Peyer's patch (tissue), 4 donors: ENCODE measurements at places on chromosomes 3 and 15. TPM values are rescaled to one million over a fixed set of nuclear protein-coding genes. Genes with fewer than 3 reads are reported as not detected.
A peak's percentile ranks its signal among the peaks of the same experiment; 100 is the strongest.

The TRH gene
- total RNA-seq: not detected

DNA sequence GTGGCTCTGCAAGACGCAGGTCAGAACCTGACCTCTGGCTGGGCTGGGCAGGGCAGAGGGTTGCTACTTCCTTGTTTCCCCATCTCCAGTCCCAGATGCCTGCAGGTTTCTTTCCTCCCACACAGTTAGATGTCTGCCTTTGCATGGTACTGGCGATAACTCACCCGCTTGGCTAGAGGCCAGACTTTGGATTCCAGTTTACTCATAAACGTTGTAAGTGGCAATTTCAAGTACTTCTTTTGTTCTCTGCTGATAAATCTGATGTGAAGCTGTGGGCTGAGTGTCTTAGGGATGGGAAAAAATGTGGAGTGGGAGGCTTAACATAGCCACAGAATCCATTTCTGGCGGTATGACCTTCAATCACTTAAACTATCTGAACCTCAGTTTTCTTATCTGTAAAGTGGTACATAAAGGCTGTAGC lies 194.2 kb downstream of the EBLN2 start:
- H3K27me3 ChIP-seq: no peaks in the 10 kb centered on the region
- DNase-seq: peak; percentile 53
- H3K27ac ChIP-seq: no peak overlapping the region
- no peak overlapping the region for H3K4me3 ChIP-seq
- no peaks in the 10 kb centered on the region for H3K36me3 ChIP-seq

GRCh38 chr3:73291541-73291940 lies 230.1 kb downstream of the EBLN2 start:
- H3K4me1 ChIP-seq: no peaks in the 10 kb centered on the region
- H3K36me3 ChIP-seq: no peaks in the 10 kb centered on the region
- no peak overlapping the region for H3K27ac ChIP-seq
- H3K4me3 ChIP-seq: no peak overlapping the region

DNA sequence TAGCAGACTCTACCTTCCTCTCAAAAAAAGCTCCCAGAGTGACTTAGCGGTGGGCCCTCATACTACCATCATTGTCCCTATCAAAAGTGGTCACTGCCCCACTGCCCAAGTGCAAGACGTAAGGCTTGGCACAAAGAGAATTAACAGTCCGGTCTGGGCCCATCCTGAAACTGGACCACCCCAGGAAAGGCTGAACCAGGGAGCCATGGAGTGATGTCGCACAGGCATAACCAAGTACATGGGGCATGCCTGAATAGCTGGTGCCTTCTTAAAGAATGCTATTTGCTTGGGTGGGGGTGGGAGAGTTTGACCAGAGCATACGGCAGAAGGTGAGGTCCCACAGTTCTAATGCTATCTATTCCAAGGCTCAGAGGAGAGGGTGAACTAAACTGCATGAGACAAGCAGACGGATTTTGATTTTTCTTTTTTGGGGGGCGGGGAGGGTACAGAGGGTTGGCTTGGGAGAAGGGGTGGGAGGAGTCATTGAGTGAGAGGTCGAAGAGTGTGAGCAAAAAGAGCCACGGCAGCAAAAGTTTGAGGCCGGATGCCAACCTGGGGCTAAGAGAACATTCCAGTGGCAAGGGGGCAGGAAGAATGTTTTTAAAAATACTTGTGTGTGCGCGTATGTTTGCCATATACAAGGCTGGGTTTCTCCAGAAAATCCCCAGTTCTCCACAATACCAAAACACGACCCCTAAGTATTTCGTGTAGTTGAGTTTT lies 50.2 kb downstream of the FAM174B start:
- DNase-seq: peak; percentile 6
- H3K27ac ChIP-seq: no peak overlapping the region
- H3K36me3 ChIP-seq: no peaks in the 10 kb centered on the region
- no peaks in the 10 kb centered on the region for H3K27me3 ChIP-seq
- no peaks in the 10 kb centered on the region for H3K4me1 ChIP-seq

The POC1A gene
- total RNA-seq: 4.8 TPM

The GOLGA8R gene
- total RNA-seq: 5.0 TPM

GRCh38 chr3:174016186-174016585 lies 618.6 kb downstream of the NLGN1 start:
- H3K27ac ChIP-seq: no peak overlapping the region
- H3K27me3 ChIP-seq: no peaks in the 10 kb centered on the region
- H3K36me3 ChIP-seq: no peaks in the 10 kb centered on the region
- H3K4me3 ChIP-seq: no peak overlapping the region
- no peak for DNase-seq
- H3K4me1 ChIP-seq: no peaks in the 10 kb centered on the region

- no peak overlapping the region for H3K4me3 ChIP-seq
- no peak overlapping the region for H3K27ac ChIP-seq
- no peaks in the 10 kb centered on the region for H3K4me1 ChIP-seq
- H3K36me3 ChIP-seq: peaks cover 42% of the 10 kb centered on the region
- H3K27me3 ChIP-seq: no peaks in the 10 kb centered on the region
Observed at GRCh38 chr3:170178651-170179050, 2.9 kb downstream of the PHC3 start.

GRCh38 chr15:72206677-72207000 lies 9.1 kb upstream of the GRAMD2A start:
- no peaks in the 10 kb centered on the region for H3K27me3 ChIP-seq
- DNase-seq: no peak
- no peak overlapping the region for H3K4me3 ChIP-seq
- no peaks in the 10 kb centered on the region for H3K36me3 ChIP-seq
- H3K4me1 ChIP-seq: no peaks in the 10 kb centered on the region

The NMB gene
- total RNA-seq: not detected

DNA sequence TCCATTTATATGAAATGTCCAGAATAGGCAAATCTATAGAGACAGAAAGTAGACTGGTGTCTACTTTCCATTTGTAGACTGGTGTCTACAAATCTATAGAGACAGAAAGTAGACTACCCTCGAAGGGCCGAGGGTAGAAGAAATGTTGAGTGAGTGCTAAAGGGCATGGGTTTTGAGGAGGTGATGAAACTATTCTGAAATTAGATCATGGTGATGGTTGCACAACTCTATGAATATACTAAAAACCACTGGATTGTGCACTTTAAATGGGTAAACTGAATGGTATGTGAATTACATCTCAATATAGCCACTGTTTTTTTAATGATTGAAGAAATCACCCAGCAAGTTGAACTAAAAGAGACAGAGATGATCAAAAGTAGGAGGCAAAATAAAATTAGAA lies 27.9 kb downstream of the TP53BP1 start:
- H3K36me3 ChIP-seq: no peaks in the 10 kb centered on the region
- H3K4me3 ChIP-seq: no peak overlapping the region
- no peak for DNase-seq

The EPHA3 gene
- total RNA-seq: 0.95 TPM

The A4GNT gene
- total RNA-seq: not detected

DNA sequence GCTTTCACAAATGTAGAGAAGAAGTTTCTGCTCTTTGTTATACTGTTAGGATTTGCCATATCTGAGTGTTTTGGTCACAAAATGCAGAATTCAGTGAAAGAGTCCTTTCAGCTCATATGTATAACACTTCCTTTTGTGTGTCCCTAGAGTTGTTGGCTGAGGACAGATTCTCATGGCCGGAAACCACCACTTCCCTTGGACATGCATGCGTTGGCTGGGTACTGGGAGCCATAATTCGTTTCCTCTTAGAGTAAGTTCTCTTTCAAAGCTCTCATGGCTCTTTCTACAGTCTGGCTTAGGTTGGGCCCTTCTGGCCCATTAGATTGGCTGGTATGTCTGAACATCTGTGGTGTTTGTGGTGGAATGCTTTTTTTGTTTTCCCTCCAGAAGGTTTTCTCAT lies 298.5 kb downstream of the DIPK2A start:
- no peaks in the 10 kb centered on the region for H3K36me3 ChIP-seq
- H3K4me1 ChIP-seq: no peaks in the 10 kb centered on the region
- H3K4me3 ChIP-seq: no peak overlapping the region
- H3K27me3 ChIP-seq: no peaks in the 10 kb centered on the region
- no peak overlapping the region for H3K27ac ChIP-seq

GRCh38 chr15:65994832-65995231 lies 125.5 kb downstream of the RAB11A start:
- no peak overlapping the region for H3K4me3 ChIP-seq
- H3K36me3 ChIP-seq: no peaks in the 10 kb centered on the region
- DNase-seq: no peak
- H3K27me3 ChIP-seq: no peaks in the 10 kb centered on the region
- no peak overlapping the region for H3K27ac ChIP-seq

GRCh38 chr3:43768381-43768973 lies 77.7 kb downstream of the ABHD5 start:
- DNase-seq: no peak
- no peaks in the 10 kb centered on the region for H3K27me3 ChIP-seq
- H3K36me3 ChIP-seq: no peaks in the 10 kb centered on the region
- no peak overlapping the region for H3K4me3 ChIP-seq
- H3K4me1 ChIP-seq: no peaks in the 10 kb centered on the region

DNA sequence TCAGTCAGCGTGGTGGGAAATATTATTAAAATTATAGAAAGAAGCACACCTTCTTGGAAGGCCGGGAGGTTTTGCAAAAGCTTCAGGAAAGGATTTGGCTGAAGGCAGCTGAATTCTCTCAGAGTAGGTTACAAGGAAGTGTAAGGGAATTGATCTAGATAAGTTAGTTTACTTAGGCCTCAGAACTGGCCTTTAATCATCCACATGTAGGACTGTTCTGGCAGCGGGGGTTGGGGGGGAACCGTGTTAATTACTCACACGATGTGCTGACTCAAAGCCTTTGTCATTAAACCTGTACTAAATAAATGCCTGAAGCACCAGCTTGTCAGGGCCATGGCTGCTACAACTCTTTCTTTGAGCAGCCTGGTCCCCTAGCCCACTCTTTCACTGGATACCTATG lies 12.8 kb downstream of the ASB14 start:
- DNase-seq: no peak
- H3K4me3 ChIP-seq: no peak overlapping the region
- no peaks in the 10 kb centered on the region for H3K4me1 ChIP-seq
- H3K36me3 ChIP-seq: no peaks in the 10 kb centered on the region
- H3K27ac ChIP-seq: no peak overlapping the region

The SLC6A1 gene
- total RNA-seq: 0.38 TPM

The ZNF619 gene
- 12.9 TPM for total RNA-seq

The ATG7 gene
- total RNA-seq: 74.9 TPM

GRCh38 chr3:142787719-142788118 lies 63.9 kb downstream of the TRPC1 start:
- H3K27ac ChIP-seq: no peak overlapping the region
- no peak overlapping the region for H3K4me3 ChIP-seq
- no peaks in the 10 kb centered on the region for H3K4me1 ChIP-seq
- DNase-seq: no peak
- H3K36me3 ChIP-seq: no peaks in the 10 kb centered on the region
- H3K27me3 ChIP-seq: no peaks in the 10 kb centered on the region

The CPLX3 gene
- not detected for total RNA-seq

The ZBTB47 gene
- total RNA-seq: 30.5 TPM

DNA sequence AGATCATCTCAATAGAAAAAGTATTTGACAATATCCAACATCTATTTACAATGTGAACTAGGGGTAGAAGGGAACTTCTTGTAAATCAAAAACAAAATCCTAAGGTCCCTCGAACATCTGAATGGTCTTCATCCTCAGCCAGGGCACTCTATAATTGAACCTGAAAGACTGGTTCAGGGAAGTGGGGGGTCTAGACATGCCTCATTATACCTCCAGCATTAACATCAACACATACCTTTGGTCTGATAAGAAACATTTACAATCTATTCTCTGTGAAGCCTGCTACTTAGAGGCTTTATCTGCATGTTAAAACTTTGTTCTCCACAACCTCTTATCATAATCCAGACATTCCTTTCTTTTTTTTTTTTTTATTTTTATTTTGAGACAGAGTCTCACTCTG lies 211.8 kb downstream of the CTNNB1 start:
- H3K4me1 ChIP-seq: no peaks in the 10 kb centered on the region
- H3K27ac ChIP-seq: no peak overlapping the region
- H3K36me3 ChIP-seq: no peaks in the 10 kb centered on the region
- no peak for DNase-seq
- H3K4me3 ChIP-seq: no peak overlapping the region

DNA sequence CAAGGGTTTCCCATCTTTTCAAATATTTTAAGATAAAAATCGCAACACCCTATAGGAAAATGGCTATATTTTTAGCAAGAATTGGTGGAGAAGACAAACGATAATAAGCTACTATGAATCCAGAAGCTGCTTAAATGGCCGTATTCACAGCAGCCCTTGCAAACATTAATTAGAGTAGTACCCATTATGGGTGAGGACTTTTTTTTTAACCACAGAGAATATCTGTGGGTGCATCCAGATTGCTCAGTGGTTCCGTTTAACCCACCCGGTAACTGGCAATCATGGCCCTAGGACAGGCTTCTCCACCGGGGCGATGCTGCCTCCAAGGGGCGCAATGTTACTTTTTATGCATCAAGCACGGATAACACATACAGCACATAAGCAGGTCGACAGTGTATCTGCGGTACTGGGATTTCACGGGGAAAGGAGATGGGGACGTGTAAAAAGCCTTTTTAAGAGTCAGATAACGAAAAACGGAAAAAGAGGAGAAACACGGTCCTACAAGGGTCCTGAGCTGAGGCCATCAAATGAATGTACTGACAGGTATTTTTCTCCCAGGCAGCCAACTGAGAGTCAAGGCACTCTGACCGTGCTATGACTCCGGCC lies 968 bp upstream of the TMEM266 start:
- no peaks in the 10 kb centered on the region for H3K36me3 ChIP-seq
- no peaks in the 10 kb centered on the region for H3K27me3 ChIP-seq
- no peak overlapping the region for H3K27ac ChIP-seq
- H3K4me3 ChIP-seq: peak overlapping the region; percentile 71

DNA sequence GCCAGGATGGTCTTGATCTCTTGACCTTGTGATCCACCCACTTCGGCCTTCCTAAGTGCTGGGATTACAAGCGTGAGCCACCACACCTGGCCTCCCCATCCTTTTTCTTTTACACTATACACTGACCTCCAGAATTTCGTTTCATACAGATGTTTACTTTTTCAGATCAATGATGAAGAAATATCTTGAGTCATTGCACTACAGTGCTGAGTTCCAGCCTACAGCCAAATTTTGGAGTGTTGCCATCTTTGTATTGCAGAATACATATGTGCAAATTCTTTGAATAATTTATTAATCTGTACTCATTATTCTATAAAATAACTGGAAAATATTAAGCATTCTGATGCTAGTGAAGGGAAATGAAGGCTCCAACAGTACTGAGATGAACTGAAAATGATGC lies 12.5 kb downstream of the ZPLD1 start:
- H3K4me3 ChIP-seq: no peak overlapping the region
- H3K4me1 ChIP-seq: no peaks in the 10 kb centered on the region
- DNase-seq: no peak

GRCh38 chr3:120683671-120684301 lies 1.7 kb upstream of the HGD start:
- H3K36me3 ChIP-seq: peaks cover 6% of the 10 kb centered on the region
- no peak overlapping the region for H3K27ac ChIP-seq
- no peaks in the 10 kb centered on the region for H3K27me3 ChIP-seq
- H3K4me1 ChIP-seq: no peaks in the 10 kb centered on the region
- no peak overlapping the region for H3K4me3 ChIP-seq

- H3K36me3 ChIP-seq: no peaks in the 10 kb centered on the region
- H3K27me3 ChIP-seq: no peaks in the 10 kb centered on the region
- H3K27ac ChIP-seq: no peak overlapping the region
- H3K4me3 ChIP-seq: no peak overlapping the region
- H3K4me1 ChIP-seq: no peaks in the 10 kb centered on the region
- DNase-seq: no peak
Observed at GRCh38 chr3:162517110-162517509, 1020.5 kb downstream of the OTOL1 start.
